ENCODE measurements at places on chromosomes 4 and X.

- DNase-seq = no peak
These were observed 223.9 kb upstream of the VEGFC start for GRCh38 chr4:177016541-177017141.

- no peak for DNase-seq
These were observed 327.3 kb upstream of the ARX start for GRCh38 chrX:25343060-25343459.

DNA sequence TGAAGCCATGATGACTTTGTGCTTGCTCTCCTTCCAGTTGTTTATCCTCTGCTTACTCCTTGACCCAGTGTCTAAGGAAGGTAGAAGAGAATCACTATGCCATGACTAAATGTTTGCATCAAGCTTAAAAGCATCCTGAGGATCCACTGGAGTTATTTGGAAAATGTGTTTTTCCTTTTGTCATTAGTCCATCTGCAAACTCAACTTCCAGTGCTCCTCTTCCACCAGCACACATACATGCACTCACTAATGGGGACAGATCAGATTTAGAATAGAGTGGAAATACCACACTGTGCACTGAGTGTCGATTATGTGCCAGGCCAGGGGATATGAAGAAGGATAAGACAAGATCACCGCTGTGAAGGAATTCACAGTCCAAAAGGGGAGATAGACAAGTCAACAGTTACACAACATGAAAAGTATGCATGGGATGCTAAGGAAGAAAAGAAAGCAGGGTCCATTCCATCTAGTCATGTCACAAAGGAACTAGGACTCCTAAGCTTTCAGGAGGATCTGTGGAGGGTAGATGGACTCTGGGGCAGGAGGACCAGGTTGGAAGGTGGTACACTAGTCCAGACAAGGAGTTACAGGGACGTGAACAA lies 1.9 kb downstream of the OCIAD2 start:
- DNase-seq = no peak

GRCh38 chrX:48068096-48068887 lies 3.1 kb downstream of the ZNF630 start:
- DNase-seq = no peak

DNA sequence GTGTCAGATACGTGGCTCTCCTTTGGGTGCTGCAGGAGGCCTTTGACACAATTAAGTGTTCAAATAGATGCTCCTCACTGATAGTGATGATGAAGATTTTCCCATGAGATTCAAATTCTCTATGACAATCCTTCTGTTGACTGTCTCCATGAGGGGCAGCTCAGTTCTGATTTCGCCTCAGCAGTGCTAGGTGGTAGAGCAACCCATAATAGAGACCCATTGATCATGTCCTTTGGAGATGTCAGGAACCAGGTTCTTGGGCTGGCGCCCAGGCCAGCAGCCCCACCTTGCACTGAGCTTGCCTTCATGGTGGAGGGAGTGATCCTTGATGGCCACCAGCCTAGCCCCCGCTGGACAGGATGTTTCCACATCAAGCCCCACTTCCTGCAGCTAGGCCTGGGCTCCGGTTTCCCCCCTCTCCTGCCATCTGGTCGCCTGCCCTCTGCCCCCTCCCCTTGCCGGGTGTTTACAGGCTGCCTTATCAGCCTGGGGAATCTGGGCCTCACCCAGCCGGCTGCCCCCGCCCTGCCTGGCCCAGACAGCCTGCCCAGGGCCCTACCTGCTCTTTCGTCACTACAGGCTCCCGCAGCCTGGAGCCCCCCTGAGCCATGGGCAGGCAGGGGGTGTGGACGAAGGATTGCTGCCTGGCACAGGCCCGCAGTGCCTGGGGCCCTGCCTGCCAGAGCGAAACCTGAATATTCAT lies 12.6 kb downstream of the ELF4 start:
- DNase-seq = no peak

GRCh38 chr4:106854569-106855351 lies 181.4 kb downstream of the DKK2 start:
- DNase-seq = no peak

DNA sequence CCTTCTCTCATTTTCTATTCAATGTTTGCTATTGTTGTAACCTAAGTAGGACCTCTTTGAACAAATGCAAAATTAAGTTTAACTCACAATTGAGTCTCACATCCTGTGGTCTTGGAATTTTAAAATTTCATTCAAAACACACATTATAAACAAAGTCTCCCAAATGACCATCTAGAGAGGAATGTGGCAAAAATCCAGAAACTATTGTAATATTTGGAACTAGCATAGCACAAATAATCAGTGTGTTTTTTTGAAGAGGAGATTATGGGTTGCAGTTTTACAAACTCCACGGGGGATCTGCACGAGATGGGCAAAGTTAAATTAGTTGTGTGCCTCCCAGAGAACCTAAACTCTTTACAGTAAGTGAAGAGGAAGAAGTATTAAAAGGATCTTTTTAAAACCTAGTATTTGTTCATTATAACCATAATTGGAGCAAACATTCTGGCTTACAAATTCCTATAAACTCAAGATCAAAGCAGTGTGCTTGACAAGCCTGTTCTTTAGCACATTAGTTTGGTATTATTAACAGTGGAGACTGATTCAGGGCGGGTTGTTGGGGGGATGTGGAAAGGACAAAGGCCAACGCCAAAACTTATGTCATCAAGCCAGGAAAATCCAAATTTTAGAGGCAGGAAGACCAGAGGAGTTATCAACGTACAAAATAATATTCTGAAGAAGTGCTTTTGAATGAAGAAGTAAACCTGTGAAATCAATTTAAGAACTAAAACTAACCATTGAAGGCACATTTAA lies 22.4 kb upstream of the RBPJ start:
- no peak for DNase-seq

GRCh38 chr4:74499986-74500781 lies 55.2 kb downstream of the AREG start:
- DNase-seq = no peak

DNA sequence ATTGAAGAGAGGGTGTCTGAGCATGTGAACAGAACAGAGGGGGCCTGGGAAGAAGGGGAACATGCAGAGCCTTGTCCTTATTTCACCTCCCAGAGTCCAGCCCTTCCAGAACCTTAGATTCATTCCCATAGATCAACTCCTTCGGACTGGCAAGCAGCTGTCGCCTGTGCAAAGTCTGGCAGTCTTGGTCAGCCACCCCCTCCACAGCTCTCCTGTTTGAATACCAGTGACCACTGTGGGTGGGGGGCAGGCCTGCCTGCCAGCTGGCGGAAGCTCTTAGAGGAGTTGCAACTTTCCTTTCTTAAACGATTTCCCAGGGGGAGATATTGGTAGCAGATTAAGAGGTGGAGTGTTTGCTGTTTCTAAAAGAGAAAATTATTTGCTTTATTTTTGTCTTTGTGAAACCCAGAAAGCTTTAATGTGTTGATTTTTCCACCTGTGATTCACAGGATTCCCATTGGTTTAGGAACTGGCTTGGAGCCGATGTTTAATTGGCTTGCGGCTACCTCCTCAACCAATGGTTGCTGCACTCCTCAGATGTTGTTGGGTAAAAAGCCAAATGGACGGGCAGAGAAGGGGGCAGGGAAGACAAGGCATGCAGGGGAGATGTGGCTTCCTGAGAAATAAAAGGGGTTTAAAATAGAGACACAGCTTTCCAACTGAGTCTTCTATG lies 62.2 kb upstream of the PRPS1 start:
- DNase-seq = no peak

- DNase-seq = no peak
These were observed 1064.4 kb downstream of the PCDH7 start for GRCh38 chr4:31784558-31784957.

GRCh38 chrX:143437439-143437838 lies 79.8 kb downstream of the SPANXN3 start:
- no peak for DNase-seq

DNA sequence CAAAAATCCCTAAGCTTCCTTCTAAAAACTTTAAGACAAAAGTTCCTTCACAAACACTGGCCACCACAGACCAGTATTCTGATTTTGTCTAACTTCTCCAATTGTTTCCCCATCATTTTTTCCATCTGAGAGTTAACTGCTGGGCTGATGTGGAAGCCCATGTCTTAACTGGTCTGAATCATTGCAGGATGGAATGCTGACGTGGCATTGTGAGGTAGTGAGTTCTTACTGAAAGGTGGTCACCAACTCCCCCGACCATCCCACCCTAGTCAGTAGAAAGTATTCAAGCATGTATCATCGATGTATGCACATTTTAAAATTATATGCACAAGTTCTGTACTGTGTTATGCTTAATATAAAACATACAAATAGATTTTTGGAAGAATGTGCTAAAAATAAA lies 99.1 kb upstream of the SMIM10 start:
- no peak for DNase-seq

DNA sequence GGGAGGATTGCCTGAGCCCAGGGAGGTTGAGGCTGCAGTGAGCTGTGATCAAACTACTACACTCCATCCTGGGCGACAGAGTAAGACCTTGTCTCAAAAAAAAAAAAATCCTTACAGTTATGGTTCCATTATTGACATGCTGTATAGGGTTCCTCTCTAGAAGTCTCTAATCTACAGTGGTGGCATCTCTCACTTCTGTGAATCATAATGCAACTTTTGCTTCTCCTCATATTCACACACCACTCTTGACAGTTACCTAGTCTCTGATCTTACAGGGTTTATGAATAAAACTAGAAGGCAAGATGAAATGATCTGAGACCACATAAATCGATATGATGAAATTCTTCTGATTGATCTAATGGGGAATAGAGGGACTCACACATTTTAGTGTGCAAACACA lies 40.6 kb downstream of the DOCK11 start:
- DNase-seq = no peak

DNA sequence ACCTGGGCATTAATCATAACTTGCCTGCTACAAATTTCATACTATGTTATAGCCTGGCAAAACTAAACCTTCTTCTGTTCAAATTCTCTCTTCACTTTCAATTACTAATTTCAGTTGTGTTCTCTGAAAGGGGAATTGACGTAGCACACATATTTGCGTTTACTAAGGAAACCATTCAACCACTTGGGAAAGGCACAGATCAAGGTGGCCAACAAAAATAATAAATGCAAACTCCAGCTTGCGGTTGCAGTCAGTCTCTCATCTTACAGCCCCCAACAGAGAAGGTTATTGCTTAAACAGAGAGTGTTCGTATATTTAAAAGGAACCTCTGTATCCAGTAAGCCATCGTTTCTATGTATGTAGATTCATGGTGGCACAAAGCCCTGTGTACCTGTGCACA lies 4.0 kb downstream of the SRPX start:
- no peak for DNase-seq

Measured in stimulated activated CD4-positive, alpha-beta T cell treated with anti-CD3 and anti-CD28 coated beads, Interleukin-1b, Interleukin-23, amount 100 ng/mL, for 1 hour (primary cell).